Stimulated activated CD8-positive, alpha-beta memory T cell treated with anti-CD3 and anti-CD28 coated beads, Interleukin-15, amount 100 ng/mL, for 4 hours (primary cell): ENCODE measurements at places on chromosomes 7 and 10.

DNA sequence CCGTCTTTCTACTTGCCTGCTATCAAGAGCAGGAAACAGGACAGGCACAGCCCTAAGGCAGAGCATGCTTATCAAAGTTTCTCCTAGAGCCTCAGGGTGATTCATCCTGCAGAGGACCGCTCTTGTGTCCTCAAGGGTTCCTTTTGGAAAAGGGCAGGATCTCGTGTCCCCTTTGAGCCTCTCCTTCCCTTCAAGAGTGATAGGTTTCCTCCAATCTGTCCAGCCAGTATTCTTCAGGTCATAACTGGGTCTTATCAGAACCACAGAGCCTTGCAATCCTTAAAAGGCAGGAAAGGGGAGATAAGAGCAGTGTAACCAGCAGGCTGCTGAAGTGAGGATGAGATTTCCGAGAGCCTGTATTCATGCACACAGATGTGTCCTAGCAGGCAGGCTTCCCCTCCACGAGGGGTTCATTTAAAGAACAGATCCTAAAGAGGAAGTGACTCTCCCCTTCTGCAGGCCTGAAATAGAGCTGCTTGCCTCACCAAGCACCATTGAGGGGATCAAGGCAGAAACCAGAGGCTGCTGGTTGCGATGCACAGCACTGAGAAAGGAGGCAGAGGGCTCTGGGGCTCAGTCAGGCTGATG is 90.5 kb upstream of the SVIL start:
- DNase-seq: no peak

GRCh38 chr10:17237915-17238444 is 9.9 kb downstream of the VIM start:
- no peak for DNase-seq

- DNase-seq: no peak
Observed at GRCh38 chr7:122273117-122273516, 31.4 kb downstream of the FEZF1 start.

DNA sequence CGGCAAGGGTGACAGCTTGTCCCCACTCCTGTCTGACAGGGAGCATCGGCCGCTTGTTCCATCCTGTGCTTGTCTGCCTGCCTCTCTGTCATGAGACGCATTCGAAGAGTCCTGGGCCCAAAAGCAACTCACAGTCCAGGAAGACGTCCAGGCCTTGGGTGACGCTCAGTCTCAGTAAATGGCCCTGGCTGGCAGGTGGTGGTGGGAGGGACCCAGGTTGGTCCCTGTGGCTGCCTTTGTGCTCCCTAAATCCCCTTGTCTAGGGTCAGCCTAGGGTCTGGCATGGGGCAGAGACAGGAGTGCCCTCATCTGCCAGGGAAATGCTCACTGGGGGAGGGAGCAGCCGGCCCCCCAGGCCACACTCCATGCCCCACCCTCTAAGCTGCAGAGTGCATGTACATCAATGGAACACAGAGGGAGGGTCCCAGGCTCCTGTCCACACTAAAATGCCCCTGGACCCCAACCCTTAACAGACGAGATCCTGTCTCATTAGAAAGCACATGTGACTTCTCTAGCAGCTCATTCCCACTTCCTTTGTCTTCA is 295.2 kb upstream of the ZNF32 start:
- DNase-seq: no peak

- DNase-seq: no peak
Observed at GRCh38 chr10:34299105-34299611, 515.9 kb downstream of the PARD3 start.
